WTC11 (cell line): ENCODE measurements at places on chromosomes 2 and 18.
A peak's percentile ranks its signal among the peaks of the same experiment; 100 is the strongest.

DNA sequence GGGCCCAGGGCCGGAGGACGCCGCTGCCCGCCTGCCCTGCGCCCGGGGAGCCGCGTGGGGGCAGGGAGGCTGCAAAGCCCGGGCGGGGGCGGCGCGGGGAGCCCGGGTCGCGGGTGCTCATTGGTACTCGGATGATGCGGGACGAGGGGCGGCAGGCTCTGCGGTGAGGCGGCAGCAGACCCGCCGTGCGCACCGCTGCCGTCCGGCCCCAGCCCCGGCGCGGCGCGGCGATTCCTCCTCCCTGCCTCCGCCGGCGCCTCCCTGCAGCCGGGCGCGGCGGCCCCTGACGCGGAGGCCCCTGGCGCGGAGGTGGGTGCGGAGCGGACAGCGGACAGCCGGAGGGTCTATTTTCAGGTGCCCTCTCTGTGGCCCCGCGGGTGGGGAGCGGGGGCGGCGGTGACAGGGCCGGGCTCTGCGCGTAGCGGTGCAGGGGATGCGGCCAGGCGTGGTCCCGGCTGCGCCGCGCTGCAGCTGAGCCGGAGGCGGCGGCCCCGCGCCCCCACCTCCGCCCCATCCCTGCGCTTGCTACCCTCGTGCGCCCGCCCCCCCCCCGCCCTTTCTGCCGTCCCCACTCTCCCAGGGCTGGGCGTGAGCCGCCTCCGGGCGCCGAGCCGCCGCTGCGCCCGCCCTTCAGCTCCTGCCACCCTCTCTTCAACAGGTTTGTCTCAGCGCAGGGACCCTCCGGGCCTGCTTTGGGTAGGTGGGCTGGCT lies 640 bp downstream of the SPTBN1 start:
- peak; percentile 49 for DNase-seq

DNA sequence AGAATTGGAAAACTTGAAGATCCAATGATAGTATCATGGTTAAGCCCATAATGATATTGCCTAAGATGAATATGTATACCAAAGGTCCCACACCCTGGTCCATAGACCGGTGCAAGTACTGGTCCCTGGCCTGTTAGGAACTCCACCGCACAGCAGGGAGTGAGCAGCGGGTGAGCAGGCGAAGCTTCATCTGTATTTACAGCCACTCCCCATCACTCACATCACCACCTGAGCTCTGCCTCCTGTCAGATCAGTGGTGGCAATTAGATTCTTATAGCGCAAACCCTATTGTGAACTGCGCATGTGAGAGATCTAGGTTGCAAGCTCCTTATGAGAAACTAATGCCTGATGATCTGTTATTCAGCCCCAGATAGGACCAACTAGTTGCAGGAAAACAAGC lies 402.4 kb downstream of the EPHA4 start:
- no peak for DNase-seq

- DNase-seq, result no peak
Measured at GRCh38 chr2:54350426-54350825, 94.4 kb upstream of the TSPYL6 start.

- DNase-seq, result no peak
Measured at GRCh38 chr2:190519975-190520767, 14.4 kb downstream of the NEMP2 start.

- DNase-seq, result no peak
Measured at GRCh38 chr2:200733713-200734198, 78.0 kb upstream of the BZW1 start.

DNA sequence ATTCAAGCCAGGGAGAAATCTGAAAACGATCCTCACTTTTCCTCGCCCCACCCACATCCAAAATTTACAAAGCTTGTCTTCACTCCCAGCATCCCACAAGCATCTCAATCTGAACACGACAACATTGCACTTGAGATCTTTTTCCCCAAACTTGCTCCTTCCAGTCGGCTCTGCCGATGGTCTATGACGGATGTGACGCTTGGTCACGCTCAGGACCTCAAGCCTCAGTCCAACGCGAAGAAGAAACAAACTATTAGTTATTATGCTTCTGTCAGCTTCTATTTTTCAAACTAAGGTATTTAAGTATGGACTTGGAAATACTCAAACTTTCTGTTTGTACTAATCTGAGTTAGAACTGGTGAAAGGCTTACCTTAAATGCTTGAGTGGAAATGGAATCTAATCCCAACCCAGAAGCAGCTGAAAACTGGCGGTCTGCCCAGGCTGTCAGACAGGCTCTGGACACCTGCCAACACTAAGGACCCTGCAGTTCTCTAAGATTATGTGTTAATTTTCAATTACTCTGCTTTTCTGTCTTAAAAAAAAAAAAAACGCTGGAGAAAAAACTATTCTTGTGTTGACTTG lies 132.1 kb upstream of the DNMT3A start:
- DNase-seq, result no peak

DNA sequence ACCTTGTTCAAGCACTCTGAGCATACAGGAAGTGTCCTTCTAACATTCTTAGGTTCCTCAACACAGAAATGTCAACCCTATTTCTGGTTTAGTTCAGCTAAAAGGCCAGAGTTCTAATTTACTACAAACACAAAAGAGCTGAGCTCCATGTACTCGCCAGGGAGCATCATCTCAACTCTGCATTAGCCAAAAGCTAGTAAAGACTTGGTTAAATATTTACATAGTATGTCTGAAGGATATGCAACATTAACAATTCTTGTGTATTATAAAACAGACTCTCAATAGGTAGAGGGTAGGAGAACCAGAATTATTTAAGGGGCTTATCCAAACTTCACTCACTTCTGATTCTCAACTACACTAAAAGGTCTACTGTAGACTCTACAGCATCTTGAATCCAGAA lies 154.6 kb downstream of the THADA start:
- DNase-seq, result no peak

- peak; percentile 46 for DNase-seq
Measured at GRCh38 chr2:20223407-20224163, 1.3 kb downstream of the SDC1 start.

DNA sequence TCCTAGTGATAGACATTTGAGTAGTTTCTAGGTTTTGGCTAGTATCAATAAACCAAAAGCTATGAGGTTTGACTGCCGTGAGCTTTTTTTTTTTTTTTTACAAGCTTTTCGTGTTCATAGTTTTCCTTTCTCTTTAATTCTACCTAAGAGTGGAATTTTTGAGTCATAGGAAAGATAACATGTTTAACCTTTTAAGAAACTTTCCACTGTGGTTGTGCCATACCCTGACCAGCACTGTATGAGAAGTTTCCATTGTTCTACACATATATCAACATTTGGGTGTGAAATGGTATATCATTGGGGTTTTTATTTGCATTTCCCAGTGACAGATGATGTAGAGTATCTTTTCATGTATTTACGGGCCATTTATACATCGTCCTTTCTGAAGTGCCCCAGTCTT lies 31.7 kb downstream of the UBE2F start:
- DNase-seq, result no peak

- no peak for DNase-seq
Measured at GRCh38 chr2:203744091-203744490, 37.7 kb downstream of the CD28 start.

- DNase-seq, result no peak
Measured at GRCh38 chr2:129611471-129611870, 368.0 kb upstream of the RAB6C start.

DNA sequence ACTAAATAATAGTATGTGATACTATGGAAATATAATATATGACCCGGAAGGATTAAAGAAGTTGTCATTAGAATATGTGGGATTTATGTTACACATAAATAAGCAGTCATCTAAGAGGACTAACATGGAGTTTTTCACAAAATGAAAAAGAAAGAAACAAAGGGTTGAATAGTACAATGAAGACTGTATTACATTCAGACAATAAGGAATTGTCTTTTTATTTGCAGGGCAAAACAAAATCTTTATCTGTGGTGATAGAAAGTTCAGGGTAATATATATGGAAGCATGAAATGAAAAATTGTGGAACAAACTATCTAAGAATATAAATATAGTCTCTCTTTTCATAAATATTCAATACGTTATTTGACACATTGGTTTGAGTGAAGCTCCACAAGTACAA lies 5.8 kb downstream of the ERMN start:
- DNase-seq, result no peak

DNA sequence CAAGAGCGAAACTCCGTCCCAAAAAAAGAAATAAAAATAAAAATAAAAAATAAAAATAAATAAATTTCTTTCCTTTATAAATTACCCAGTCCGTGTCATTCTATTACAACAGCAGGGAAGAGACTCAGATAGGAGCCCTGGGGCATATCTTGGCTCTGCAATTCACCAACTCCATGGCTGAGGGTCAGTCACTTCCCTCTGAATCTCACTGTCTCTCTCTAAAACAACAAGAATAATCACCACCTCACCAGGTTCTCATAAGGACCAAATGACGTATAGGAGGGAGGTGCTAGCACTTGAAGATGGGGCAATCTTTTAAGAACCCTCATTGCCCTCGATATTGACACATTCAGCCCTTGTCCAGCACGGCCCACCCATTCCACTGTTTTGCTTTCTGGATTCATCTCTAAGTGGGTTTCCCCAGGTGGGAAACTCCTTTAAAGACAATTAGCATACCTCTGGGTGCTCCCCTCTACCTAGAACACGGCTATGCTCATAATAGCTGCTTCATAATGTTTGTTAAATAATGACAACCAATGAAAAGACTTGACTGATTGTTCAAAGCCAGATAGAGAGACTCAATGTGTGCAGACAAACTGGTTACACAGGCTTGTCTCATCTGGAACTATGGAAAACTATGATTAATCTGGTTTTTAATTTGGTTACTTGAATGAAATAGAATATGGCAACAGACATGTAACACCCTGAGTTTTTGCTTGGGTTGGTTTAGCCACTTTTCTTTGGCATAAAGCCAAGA lies 15.1 kb downstream of the MYCN start:
- no peak for DNase-seq

GRCh38 chr18:63207835-63208234 lies 111.7 kb downstream of the BCL2 start:
- no peak for DNase-seq

- DNase-seq, result no peak
Measured at GRCh38 chr2:152505495-152505906, 170.5 kb downstream of the FMNL2 start.

- DNase-seq, result no peak
Measured at GRCh38 chr2:19614066-19614465, 255.6 kb upstream of the OSR1 start.

- DNase-seq, result peak; percentile 41
Measured at GRCh38 chr18:13868501-13869271, 44.7 kb downstream of the MC5R start.

GRCh38 chr2:213834331-213834730 lies 550.1 kb downstream of the SPAG16 start:
- DNase-seq, result no peak

DNA sequence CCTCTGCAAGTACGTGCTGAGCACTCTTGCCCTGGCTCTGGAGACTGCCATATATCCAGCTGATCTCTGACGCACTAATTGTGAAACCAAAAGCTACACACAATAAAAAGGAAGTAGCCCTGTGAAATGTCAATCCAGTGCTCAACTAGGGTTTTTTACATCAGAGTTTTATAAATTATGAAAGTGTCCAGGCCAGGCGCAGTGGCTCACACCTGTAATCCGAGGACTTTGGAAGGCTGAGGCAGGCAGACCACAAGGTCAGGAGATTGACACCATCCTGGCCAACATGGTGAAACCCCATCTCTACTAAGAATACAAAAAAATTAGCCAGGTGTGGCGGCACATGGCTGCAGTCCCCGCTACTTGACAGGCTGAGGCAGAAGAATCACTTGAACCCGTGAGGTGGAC lies 24.5 kb upstream of the PEX13 start:
- no peak for DNase-seq

- no peak for DNase-seq
Measured at GRCh38 chr2:159175182-159175581, 111.3 kb downstream of the WDSUB1 start.

GRCh38 chr2:40716879-40717278 lies 265.0 kb upstream of the SLC8A1 start:
- DNase-seq, result no peak

GRCh38 chr2:120279708-120280107 lies 27.1 kb downstream of the RALB start:
- DNase-seq, result no peak

- no peak for DNase-seq
Measured at GRCh38 chr2:202355993-202356505, 20.1 kb upstream of the BMPR2 start.

DNA sequence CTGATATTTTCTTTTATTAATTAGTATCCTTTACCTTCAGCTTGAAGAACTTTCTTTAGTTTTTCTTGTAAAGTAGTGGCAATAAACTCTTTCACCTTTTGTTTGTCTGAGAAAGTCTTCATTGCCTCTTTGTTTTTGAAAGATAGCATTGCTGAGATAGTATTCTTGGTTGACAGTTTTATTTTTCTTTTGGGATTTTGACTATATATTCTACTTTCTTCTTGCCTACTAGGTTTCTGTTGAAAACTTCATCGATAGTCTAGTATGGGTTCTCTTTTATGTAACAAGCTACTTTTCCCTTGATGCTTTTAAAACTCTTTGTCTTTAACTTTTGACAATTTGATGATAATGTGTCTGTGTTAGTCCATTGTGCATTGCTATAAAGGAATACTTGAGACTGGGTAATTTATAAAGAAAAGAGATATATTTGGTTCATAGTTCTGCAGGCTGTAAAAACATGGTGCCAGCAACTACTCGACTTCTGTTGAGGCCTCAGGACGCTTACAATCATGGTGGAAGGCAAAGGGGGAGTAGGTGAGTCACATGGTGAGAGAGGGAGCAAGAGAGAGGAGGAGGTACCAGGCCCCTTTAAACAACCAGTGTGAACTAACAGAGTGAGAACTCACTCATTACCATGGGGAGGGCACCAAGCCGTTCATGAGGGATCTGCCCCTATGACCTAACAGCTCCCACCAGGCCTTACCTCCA lies 12.0 kb downstream of the CCDC150 start:
- DNase-seq, result no peak

DNA sequence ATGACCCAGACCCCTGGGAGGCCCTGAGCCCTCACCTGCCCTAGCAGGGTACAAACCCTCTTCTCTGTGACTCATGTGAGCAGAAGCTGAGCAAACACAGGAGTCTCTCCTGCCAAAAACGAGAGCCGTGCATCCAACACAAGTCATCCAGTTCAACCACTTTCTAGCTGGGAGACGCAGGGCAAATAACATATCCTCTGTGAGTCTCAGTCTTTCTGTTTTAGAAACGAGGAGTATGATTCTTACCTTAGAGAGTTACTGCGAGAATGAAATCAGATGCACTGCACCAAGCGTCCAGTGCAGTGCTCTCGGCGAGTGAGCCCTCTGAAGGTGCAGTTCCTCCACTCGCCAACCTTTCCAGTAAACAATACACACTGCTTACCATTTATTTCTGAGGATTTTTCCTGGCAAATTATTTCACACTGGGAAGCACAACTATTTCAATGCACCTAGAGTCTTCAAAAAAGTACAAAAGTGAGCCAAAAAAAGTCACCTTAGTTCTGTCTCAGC lies 331.8 kb upstream of the MYT1L start:
- DNase-seq, result no peak

- no peak for DNase-seq
Measured at GRCh38 chr2:102703748-102704147, 58.1 kb upstream of the TMEM182 start.
